ENCODE measurements at places on chromosomes 6 and 20. TPM values are rescaled to one million over a fixed set of nuclear protein-coding genes. Genes with fewer than 3 reads are reported as not detected.

- no peak overlapping the region for H3K4me3 ChIP-seq
- H3K27ac ChIP-seq: no peak overlapping the region
- DNase-seq: no peak
- H3K27me3 ChIP-seq: no peaks in the 10 kb centered on the region
Measured at GRCh38 chr6:84583784-84584183, 180.6 kb downstream of the TBX18 start.

DNA sequence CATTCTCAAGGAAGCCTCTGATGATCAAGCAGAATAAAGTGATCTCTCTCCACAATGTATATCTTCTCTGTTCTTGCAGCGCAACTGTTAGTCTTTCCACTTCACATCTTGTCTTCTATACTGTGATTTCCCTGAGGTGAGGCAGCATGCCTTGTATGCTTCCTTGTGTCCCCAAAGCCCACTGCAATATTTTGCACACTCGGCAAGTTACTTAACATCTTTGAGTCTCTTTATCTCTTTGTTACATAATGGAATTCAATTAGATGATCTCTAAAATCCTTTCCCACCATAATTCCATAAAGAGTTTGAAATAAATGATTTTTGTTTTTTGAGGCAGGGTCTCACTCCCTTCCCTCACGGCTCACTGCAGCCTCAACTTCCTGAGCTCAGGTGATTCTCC lies 40.4 kb upstream of the ALDH8A1 start:
- H3K36me3 ChIP-seq: peaks cover 48% of the 10 kb centered on the region
- no peak for DNase-seq
- no peaks in the 10 kb centered on the region for H3K4me1 ChIP-seq
- no peak overlapping the region for H3K4me3 ChIP-seq
- H3K27me3 ChIP-seq: no peaks in the 10 kb centered on the region

- H3K36me3 ChIP-seq: no peaks in the 10 kb centered on the region
- H3K4me3 ChIP-seq: no peak overlapping the region
- H3K27me3 ChIP-seq: no peaks in the 10 kb centered on the region
- H3K4me1 ChIP-seq: no peaks in the 10 kb centered on the region
- H3K27ac ChIP-seq: no peak overlapping the region
- no peak for DNase-seq
Measured at GRCh38 chr6:49515485-49516146, 15.9 kb downstream of the GLYATL3 start.

- no peak overlapping the region for H3K4me3 ChIP-seq
- H3K27me3 ChIP-seq: no peaks in the 10 kb centered on the region
- no peak overlapping the region for H3K27ac ChIP-seq
- no peaks in the 10 kb centered on the region for H3K4me1 ChIP-seq
- DNase-seq: no peak
Measured at GRCh38 chr6:152727507-152727906, 23.1 kb upstream of the VIP start.

DNA sequence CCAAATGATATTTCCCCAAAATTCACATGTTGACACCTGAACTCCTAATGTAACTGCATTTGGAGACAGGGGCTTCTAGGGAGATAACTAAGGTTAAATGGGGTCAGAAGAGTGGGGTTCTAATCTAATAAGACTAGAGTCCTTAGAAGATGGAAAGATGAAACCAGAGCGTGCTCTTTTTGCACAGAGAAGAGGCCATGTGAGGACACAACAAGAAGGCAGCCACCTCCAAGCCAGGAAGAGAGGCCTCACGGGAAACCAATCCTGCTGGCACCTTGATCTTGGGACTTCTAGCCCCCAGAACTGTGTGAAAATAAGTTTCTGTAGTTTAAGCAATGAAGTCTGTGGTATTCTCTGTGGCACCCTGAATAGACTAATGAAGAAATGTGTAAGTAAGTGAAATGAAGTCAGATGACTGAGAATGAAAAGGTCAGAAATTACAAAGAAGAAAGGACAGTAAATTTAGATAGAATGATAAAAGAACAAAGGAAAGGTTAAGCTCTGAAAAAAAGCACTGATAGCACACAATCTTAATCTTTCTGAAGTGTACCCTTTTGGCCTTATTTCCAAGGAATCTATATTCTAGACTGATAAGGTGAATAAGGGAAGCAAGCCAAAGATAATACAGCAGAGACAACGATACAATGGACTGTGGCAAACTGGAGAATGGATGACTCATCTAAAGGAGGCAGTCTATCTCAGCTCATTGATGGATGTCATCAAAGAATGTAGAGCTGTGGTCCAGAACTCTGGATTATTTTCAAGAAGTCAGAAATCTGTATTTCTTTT lies 110.4 kb downstream of the MYB start:
- no peak for DNase-seq
- H3K4me1 ChIP-seq: no peaks in the 10 kb centered on the region
- no peak overlapping the region for H3K4me3 ChIP-seq
- H3K27ac ChIP-seq: no peak overlapping the region

PPP1R3G gene
- total RNA-seq: 0.17 TPM

C6orf141 gene
- total RNA-seq: 7.0 TPM

PNPLA1 gene
- not detected for total RNA-seq

GRCh38 chr6:120290964-120291363 lies 941.4 kb upstream of the MAN1A1 start:
- no peak overlapping the region for H3K4me3 ChIP-seq
- DNase-seq: no peak
- H3K27ac ChIP-seq: no peak overlapping the region
- H3K27me3 ChIP-seq: no peaks in the 10 kb centered on the region

DNA sequence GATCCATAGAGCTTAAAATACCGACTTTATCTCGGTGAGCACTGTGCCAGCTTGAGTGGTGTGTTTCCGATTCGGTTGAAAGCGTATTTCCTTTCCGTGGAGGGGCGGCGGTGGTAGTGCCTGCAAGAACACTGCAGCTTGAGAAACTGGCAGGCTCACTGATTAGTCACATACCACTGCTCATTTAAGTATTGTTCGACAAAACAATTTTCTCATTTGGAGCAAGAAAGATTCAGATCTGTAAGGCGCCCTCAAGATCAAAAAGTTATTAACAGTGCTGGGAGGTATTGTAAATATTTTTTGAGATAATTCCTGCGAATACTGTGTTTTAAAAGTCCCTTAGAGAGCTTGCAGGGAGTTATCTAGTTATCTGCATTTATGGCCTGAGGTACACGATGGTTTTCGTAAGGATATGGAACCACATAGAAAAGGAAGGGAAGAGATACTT lies 1.3 kb downstream of the MAPK14 start:
- peak overlapping the region; percentile 95 for H3K27ac ChIP-seq
- H3K4me1 ChIP-seq: peaks cover 18% of the 10 kb centered on the region

DNA sequence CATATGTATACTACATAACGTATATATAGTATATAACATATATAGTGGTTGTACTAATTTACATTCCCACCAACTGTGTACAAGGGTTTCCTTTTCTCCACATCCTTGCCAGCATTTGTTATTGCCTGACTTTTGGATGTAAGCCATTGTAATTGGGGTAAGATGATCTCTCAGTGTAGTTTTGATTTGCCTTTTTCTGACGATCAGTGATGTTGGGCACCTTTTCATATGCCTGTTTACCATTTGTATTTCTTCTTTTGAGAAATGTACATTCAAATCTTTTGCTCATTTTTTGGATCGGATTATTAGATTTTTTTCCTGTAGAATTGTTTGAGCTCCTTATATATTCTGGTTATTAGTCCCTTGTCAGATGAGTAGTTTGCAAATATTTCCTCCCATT lies 11.4 kb downstream of the SYNJ2 start:
- H3K4me1 ChIP-seq: peaks cover 20% of the 10 kb centered on the region
- no peaks in the 10 kb centered on the region for H3K36me3 ChIP-seq
- H3K27me3 ChIP-seq: no peaks in the 10 kb centered on the region
- H3K27ac ChIP-seq: no peak overlapping the region
- DNase-seq: no peak

C2 gene
- total RNA-seq: 181 TPM

DNA sequence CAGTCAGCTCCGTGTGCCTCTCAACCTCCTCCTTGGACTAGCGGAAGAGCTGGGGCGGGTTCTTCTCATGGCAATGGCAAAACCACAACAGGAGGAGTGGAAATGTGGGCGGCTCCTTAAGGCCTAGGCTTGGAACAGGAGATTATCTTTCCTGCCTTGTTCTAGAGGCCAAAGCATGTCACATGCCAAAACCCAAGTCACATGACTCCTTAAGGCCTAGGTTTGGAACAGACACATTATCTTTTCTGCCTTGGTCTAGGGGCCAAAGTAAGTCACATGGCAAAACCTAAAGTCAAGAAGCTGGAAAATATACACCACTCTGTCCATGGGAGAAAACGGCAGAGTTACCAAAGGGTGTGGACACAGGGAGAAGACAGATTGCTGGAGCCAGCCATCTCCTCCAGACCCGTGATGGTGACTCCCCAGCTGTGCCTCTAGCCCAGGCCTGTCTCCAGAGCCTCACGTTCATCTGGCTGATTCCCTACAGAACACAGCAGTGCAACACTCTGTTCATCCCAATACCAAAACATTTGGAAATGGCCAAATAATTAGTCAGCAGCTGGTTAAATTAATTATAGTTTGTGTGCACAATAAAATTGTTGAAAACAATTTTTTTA lies 34.2 kb downstream of the ANKRD60 start:
- H3K4me3 ChIP-seq: no peak overlapping the region
- H3K27me3 ChIP-seq: peaks cover 7% of the 10 kb centered on the region
- no peak for DNase-seq
- H3K4me1 ChIP-seq: no peaks in the 10 kb centered on the region

GRCh38 chr6:129641344-129641743 lies 68.6 kb downstream of the ARHGAP18 start:
- peaks cover 19% of the 10 kb centered on the region for H3K36me3 ChIP-seq
- DNase-seq: no peak
- peaks cover 24% of the 10 kb centered on the region for H3K4me1 ChIP-seq
- no peaks in the 10 kb centered on the region for H3K27me3 ChIP-seq
- H3K4me3 ChIP-seq: no peak overlapping the region

EPPIN gene
- not detected for total RNA-seq

DNA sequence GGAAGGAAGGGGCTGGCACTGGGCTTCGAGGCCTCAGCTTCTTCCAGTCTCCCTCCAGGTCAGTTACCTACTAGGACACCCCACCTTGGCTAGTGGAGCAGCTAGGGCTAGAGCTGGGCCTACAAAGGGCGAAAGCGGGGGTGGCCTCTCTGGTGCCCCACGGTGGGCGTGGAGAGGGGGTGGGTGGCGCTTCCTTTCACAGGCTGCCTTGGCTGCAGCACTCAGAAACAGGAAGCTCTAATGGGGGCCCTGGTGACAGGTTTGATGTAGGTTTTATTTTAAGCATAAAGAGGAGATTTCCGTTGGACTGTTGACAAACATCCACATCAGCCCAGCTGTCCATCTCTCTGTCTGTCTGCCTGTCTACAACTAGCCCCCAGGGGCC lies 13.4 kb downstream of the FAM110A start:
- H3K4me1 ChIP-seq: peaks cover 56% of the 10 kb centered on the region
- DNase-seq: peak; percentile 80
- H3K36me3 ChIP-seq: peaks cover 8% of the 10 kb centered on the region
- no peaks in the 10 kb centered on the region for H3K27me3 ChIP-seq
- no peak overlapping the region for H3K4me3 ChIP-seq

DNA sequence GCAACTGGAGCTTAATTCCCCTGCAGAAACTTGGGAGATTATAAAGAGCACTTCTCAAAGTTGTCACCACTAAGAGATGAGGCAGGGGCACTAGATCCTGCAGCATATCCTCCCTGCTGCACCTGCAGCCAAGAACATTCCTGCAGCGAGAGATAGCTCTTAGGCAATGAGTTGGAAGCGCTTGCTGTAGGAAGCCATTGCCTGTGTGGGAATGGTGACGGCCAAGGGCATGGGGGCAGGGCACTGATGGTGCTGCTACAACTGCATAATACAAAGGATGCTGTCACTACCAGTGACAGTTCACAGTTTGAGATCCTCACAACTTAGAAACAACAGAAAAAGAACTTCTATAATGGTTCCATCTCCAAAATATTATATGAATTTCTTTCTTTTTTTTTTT lies 89.9 kb downstream of the CDS2 start:
- no peak for DNase-seq
- H3K4me1 ChIP-seq: no peaks in the 10 kb centered on the region
- no peak overlapping the region for H3K27ac ChIP-seq
- no peaks in the 10 kb centered on the region for H3K27me3 ChIP-seq
- no peak overlapping the region for H3K4me3 ChIP-seq

DNA sequence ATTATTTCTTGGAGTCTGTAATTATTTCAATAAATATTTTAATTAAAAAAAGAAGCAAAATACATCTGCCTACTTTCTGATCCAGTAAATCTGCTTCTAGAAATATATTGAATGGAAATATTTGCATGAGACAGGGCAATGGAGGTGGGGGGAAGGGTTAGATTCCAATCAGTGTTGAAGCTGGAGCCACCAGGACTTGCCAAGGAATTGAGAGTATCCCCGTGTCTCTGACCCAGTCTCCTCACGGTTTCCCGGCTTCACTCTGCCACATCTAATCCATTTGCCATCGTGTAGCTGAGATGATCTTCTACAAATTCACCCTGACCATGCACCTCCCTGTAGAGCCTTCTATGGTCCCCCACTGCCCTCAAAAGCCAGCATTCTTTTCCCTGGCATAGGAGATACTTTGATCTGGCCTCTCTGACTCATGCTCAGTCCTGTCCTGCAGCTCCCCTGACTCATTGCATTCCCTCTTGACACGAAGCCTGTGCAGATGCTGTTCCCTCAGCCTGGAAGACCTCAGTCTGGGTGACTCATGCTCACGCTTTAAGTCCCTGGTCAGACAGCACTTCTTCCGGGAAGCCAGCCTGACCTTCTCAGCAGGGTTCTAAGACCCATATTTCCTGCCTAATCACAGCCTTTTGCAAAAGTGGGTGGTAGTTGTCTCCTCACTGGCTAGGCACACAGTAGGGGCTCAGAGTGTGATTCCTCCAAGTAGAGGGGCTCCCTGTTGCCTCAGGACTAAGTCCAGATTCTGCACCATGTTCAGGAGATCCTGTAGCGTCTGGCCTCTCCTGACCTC lies 23.0 kb upstream of the FKBP1A start:
- no peaks in the 10 kb centered on the region for H3K4me1 ChIP-seq
- H3K27me3 ChIP-seq: no peaks in the 10 kb centered on the region
- no peaks in the 10 kb centered on the region for H3K36me3 ChIP-seq
- H3K27ac ChIP-seq: peak overlapping the region; percentile 13
- H3K4me3 ChIP-seq: no peak overlapping the region

XKR7 gene
- total RNA-seq: 0.05 TPM

- no peaks in the 10 kb centered on the region for H3K27me3 ChIP-seq
- H3K4me1 ChIP-seq: peaks cover 4% of the 10 kb centered on the region
- peak overlapping the region; percentile 45 for H3K27ac ChIP-seq
- no peaks in the 10 kb centered on the region for H3K36me3 ChIP-seq
Measured at GRCh38 chr20:36989797-36990196, 38.3 kb upstream of the SAMHD1 start.

DNA sequence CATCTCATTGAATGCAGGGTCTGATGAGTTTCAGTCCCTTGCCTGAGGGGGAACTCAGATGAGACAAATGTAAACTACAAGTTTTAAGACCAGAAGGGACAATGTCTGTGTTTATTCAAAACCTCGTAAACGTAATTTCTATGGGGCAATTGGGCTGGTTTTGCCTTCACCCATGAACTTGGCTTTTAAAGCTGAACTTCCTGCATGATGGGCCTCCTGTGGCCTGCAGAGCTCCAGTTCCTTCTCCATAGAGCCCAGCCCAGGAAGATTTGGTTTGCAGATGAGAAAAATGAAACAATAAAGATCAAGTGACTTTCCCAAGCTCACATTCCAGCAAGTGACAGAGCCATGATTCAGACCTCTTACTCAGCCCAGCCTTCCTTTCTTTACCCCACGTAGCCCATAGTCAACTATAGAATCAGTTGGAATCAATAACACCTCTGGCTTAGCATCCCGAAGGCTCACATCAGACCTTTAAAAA lies 612.3 kb downstream of the UTRN start:
- H3K4me1 ChIP-seq: no peaks in the 10 kb centered on the region
- no peaks in the 10 kb centered on the region for H3K36me3 ChIP-seq
- no peak overlapping the region for H3K4me3 ChIP-seq
- DNase-seq: no peak
